IPS DF 6.9 (cell line): ENCODE measurements at places on chromosomes 6 and 20.
A peak's percentile ranks its signal among the peaks of the same experiment; 100 is the strongest.

- no peaks in the 10 kb centered on the region for H3K27me3 ChIP-seq
- H3K4me3 ChIP-seq, result no peak overlapping the region
- no peak for DNase-seq
- no peaks in the 10 kb centered on the region; the same call in 1 of the 2 replicates for H3K4me1 ChIP-seq
- H3K27ac ChIP-seq, result no peak overlapping the region
- H3K36me3 ChIP-seq, result no peaks in the 10 kb centered on the region
Measured at GRCh38 chr20:23645575-23645974, 7.8 kb upstream of the CST3 start.

- H3K36me3 ChIP-seq, result no peaks in the 10 kb centered on the region
- no peaks in the 10 kb centered on the region for H3K27me3 ChIP-seq
- no peak overlapping the region for H3K4me3 ChIP-seq
- H3K4me1 ChIP-seq, result no peaks in the 10 kb centered on the region
- DNase-seq, result no peak
Measured at GRCh38 chr6:131773284-131773950, 34.4 kb upstream of the ENPP1 start.

DNA sequence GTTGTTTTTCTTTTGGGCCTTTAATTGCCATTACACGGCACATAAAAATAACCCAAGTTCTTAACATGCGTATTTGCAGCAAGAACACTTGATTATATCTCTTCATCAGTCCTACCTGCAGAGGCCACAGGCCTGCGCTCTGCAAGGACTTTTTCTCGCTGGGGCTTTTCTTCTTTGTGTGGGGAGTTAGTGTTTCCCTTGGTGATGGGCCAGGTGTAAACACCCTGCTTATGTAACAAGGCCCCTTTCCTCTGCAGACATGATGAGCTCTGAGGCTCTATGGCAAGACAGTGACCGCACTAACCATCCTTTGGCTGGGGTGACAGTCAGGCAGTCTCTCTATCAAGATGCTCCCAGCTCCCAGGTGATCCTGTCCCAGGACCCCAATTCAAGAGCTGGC is 97.8 kb upstream of the PCSK2 start:
- no peaks in the 10 kb centered on the region; the same call in 1 of the 2 replicates for H3K4me1 ChIP-seq
- H3K27me3 ChIP-seq, result no peaks in the 10 kb centered on the region
- H3K36me3 ChIP-seq, result no peaks in the 10 kb centered on the region
- H3K27ac ChIP-seq, result no peak overlapping the region
- no peak for DNase-seq

- H3K27ac ChIP-seq, result no peak overlapping the region
- H3K36me3 ChIP-seq, result no peaks in the 10 kb centered on the region
- no peaks in the 10 kb centered on the region for H3K4me1 ChIP-seq
- H3K4me3 ChIP-seq, result no peak overlapping the region
- no peak for DNase-seq
Measured at GRCh38 chr6:20319520-20320357, 81.9 kb upstream of the E2F3 start.

- H3K27ac ChIP-seq, result no peak overlapping the region
- DNase-seq, result no peak
- H3K27me3 ChIP-seq, result no peaks in the 10 kb centered on the region
Measured at GRCh38 chr20:56840716-56841261, 211.7 kb downstream of the TFAP2C start.

GRCh38 chr6:46032110-46032998 is 16.7 kb upstream of the CLIC5 start:
- no peak overlapping the region for H3K27ac ChIP-seq
- DNase-seq, result no peak
- no peaks in the 10 kb centered on the region for H3K36me3 ChIP-seq
- no peaks in the 10 kb centered on the region for H3K27me3 ChIP-seq
- peaks cover 2% of the 10 kb centered on the region for H3K4me1 ChIP-seq

DNA sequence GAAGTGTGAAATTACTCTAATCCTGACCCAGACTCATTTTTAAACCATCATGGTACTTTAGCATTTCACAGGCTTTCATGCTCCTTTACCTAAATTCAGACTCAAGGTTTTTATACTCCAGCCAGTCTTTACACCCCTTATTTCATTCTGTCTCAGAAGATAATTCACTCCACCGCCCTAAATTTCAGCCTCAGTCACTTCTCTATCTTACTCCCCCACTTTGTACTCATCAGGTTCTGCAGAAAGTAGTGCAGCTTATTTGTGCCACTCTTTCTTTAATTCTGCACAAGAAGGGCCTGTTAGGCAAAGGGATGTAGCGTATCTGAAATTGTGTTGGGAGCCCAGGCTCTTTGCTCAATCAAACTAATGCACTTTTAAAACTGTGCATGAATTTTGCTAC is 205.5 kb downstream of the ARHGAP18 start:
- peaks cover 2% of the 10 kb centered on the region; the same call in 1 of the 2 replicates for H3K4me1 ChIP-seq
- no peaks in the 10 kb centered on the region for H3K36me3 ChIP-seq
- no peaks in the 10 kb centered on the region for H3K27me3 ChIP-seq

DNA sequence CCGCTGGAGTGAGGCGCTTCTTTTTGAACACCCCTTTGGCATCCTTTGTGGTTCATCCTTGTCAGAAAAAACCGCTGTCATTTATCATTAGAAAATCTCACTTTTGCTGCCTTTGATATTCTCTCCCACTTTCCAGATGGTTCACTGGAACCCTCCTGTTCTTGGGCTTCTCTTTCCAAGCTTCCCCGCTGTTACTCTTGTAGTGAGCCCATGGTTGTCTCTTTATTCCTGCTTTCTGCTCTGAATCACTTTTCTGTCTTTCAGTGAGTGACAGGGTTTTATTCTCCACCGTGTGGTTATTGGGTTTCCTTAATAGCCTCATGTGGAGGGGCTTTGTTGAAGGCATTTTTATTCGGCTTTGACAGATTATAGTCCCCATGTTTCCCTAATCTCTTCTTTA is 117.0 kb downstream of the FARS2 start:
- no peaks in the 10 kb centered on the region for H3K27me3 ChIP-seq
- H3K4me3 ChIP-seq, result no peak overlapping the region
- DNase-seq, result no peak
- H3K4me1 ChIP-seq, result no peaks in the 10 kb centered on the region
- H3K27ac ChIP-seq, result no peak overlapping the region

DNA sequence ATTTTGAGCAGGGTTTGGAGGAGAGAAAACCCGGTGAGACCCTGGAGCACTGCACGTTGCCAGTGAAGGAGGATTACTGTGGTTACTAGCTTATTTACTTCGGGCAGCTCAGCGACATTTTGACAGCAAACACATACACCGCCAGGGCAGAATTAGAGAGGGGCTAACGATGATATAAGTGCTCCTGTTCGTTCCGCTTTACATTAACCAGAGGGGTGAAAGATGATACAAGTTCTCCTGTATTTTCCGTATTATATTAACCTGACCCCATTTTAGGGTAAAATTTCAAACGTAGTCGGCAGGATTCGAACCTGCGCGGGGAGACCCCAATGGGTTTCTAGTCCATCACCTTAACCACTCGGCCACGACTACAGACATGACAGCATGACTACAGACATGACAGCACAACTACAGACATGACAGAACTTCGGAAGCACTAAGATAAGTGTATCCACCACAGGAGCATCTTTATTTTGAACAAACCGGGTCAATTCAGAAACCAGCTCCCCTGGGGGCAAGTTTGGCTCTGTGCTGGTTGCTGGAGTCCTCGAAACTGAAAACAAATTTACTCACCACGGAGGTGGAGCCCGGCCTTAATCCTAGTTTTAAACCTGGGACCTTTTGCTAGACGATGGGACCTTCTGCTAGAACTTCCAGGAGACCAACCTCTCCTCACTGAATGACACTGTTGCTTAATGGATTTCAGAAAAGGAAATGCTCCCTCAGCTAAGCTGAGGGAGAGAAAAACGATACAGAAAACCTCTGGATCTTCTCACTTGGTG is 80.4 kb upstream of the ZNF184 start:
- H3K4me1 ChIP-seq, result no peaks in the 10 kb centered on the region
- no peak overlapping the region for H3K27ac ChIP-seq
- peak; percentile 77 for DNase-seq
- peak overlapping the region; percentile 59; the same call in 1 of the 2 replicates for H3K4me3 ChIP-seq

GRCh38 chr6:83867527-83868161 is 8.2 kb downstream of the CYB5R4 start:
- no peaks in the 10 kb centered on the region for H3K4me1 ChIP-seq
- H3K27ac ChIP-seq, result no peak overlapping the region
- H3K27me3 ChIP-seq, result no peaks in the 10 kb centered on the region
- DNase-seq, result no peak
- H3K36me3 ChIP-seq, result no peaks in the 10 kb centered on the region; the same call in 1 of the 2 replicates
- H3K4me3 ChIP-seq, result no peak overlapping the region

GRCh38 chr6:115592025-115592424 is 468.7 kb downstream of the FRK start:
- H3K4me1 ChIP-seq, result no peaks in the 10 kb centered on the region
- no peaks in the 10 kb centered on the region for H3K36me3 ChIP-seq
- DNase-seq, result no peak
- no peak overlapping the region for H3K4me3 ChIP-seq

DNA sequence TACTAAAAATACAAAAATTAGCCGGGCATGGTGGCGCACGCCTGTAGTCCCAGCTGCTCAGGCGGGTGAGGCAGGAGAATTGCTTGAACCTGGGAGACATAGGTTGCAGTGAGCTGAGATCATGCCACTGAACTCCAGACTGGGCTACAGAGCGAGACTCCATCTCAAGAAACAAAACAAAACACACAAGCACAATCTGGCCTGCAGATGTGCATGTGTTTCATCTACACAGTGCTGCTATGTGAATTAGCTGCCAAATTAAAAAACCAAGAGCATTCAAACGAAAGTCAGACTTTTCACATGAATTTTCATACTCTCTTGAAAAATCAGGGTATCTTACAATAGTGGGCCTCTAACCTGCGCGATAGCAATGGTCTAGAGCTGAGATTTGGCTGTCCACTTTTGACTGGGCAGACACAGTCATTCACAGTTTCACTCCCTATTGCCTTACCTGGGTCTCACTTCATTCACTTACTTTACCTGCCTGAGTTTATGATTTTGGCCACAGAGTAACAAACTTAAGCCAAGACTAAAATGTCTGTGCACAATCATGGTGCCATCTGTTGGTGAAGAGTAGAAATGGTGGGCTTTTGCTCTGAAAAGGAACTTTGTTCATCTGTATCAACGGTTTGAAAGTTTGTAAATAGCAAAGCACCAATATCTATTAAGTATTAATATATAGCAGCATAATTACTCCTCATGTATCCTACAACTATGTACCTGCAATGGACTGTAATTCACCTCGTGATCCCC is 138.5 kb upstream of the UST start:
- no peaks in the 10 kb centered on the region for H3K4me1 ChIP-seq
- H3K27me3 ChIP-seq, result no peaks in the 10 kb centered on the region
- DNase-seq, result no peak
- H3K36me3 ChIP-seq, result no peaks in the 10 kb centered on the region
- H3K4me3 ChIP-seq, result no peak overlapping the region
- H3K27ac ChIP-seq, result no peak overlapping the region

DNA sequence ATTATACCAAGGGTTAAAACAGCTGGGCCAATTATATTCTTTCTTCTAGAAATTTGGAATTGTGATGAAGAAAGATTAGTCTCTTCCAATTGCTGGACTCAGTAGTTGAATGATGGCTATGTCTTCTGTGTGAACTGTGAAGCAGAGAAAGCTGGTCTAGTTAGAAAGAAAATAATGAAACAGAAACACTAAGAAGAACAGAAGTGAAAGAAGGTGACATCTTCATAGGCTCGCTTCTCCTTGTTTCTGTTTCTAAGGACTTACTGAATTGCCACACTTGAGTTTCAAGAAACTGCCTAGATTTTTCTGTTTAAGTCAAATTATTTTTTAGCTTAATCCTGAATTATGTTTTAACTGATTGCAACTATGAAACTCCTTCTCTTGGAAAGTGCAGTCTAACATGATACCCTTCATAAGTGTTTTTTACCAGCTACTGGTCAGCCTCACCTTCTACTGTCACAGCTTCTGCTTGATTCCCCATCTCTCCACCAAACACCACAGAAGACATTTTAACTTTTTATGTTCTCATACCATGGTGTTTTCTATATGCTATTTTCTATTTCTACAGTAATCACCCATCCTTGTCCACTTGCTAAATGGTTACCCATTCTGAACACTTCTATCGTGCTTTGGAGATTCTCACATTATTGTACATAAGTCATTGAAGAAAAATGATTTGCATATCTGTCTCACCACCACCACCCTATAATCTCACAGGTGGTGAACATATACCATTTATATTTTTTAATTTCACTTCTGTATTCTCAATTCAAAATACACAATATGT is 268.8 kb downstream of the GRIK2 start:
- no peak overlapping the region for H3K4me3 ChIP-seq
- no peak overlapping the region for H3K27ac ChIP-seq
- no peaks in the 10 kb centered on the region for H3K27me3 ChIP-seq

GRCh38 chr6:125863023-125863422 is 72.3 kb downstream of the NCOA7 start:
- peaks cover 3% of the 10 kb centered on the region; the same call in 1 of the 2 replicates for H3K4me1 ChIP-seq
- DNase-seq, result no peak
- H3K36me3 ChIP-seq, result no peaks in the 10 kb centered on the region
- no peak overlapping the region for H3K27ac ChIP-seq
- no peak overlapping the region for H3K4me3 ChIP-seq
